ENCODE measurements at places on chromosomes 16 and 17. TPM values are rescaled to one million over a fixed set of nuclear protein-coding genes. Genes with fewer than 3 reads are reported as not detected.

The PDIA2 gene
- total RNA-seq, result 1.6 TPM

The MLYCD gene
- 6.4 TPM for total RNA-seq

The C17orf107 gene
- 4.4 TPM for total RNA-seq

The TSPOAP1 gene
- total RNA-seq, result 18.4 TPM

The CHD3 gene
- total RNA-seq, result 170 TPM

The HP gene
- not detected for total RNA-seq

The SPATA33 gene
- 23.2 TPM for total RNA-seq

The CCDC102A gene
- 14.4 TPM for total RNA-seq

DNA sequence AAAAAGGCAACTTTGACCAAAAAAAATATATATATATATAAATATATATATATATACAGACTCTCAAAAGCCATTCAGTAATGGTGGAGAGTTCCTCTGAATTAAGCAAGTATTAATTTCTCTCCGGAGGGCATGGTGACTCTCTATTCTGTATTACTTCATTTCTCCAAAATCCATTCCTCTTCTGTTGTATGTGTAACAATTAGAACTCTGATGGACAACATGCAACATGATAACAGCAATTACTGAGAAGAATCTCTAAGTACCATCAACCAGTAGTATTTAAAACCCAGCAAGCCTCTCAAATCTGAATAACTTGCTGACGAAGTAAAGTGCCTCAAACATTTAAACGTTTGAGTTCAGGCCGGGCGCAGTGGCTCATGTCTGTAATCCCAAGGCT is 2.3 kb downstream of the GRB2 start:
- H3K27me3 ChIP-seq, result peaks cover 4% of the 10 kb centered on the region
- H3K36me3 ChIP-seq, result no peaks in the 10 kb centered on the region
- DNase-seq, result no peak
- peaks cover 22% of the 10 kb centered on the region for H3K4me1 ChIP-seq

DNA sequence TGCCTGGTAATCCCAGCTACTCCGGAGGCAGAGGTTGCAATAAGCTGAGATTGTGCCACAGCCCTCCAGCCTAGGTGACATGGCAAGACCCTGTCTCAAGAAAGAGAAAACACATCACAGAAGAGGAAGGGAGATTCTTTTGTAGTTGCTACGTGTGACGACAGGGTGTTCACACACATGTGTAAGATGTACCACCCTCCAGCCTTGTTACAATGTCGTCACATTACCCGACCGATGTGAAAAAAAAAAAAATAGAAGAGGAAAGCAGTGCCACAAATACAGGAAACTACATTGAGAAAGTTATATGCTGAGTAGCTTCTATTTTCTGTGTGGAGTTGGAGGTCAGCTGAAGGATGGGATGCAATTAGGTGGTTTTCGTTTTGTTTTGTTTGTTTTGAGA is 56.0 kb downstream of the CLUH start:
- no peak for DNase-seq
- H3K4me1 ChIP-seq, result no peaks in the 10 kb centered on the region
- no peaks in the 10 kb centered on the region for H3K27me3 ChIP-seq
- H3K27ac ChIP-seq, result no peak overlapping the region
- no peak overlapping the region for H3K4me3 ChIP-seq

DNA sequence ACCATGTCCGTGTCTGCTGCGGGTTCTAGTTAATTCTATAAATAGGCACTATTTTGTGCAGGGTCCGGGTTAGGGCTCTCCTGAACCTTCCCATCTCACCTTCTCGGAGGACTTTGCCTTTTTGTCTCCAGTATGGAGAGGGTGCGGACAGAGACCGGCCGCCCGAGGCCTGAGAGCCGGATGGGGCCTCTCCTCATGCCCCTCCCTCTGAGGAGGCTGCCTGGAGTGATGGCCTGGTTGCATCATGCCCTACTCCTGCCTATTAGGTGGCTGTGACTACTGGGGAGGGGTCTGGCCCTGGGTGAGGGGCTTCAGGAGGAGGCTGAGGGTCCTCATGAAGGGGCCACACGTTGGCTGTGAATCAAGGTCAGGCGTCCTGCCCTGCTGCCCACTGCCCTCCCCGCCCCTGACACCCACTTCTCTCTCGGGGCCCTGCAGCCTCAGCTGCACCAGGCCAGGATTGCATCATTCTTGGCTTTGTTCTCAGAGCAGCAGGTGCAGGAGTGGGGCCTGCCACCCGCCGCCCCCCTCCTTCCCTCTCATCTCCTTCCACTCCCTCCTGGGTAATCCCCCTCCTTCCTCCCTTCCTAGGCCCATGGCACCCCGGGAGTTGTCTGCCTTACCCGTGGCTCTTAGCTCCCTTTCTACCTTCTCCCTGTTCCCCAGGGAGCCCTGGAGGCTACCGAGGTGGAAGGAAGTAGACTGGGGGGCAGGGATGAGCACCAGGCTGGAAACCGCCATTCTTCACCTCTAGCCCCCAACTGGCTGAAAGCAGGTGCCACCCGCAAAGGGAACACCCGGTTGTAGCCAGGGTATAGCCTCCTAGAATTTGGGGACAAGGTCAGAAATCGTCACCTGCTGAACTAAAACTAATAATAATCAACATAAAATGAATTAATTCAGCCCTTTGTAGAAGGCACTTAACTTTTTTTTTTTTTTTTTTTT is 12.7 kb upstream of the ARHGAP23 start:
- H3K4me1 ChIP-seq, result no peaks in the 10 kb centered on the region
- no peaks in the 10 kb centered on the region for H3K36me3 ChIP-seq
- peak overlapping the region; percentile 69 for H3K4me3 ChIP-seq
- peak overlapping the region; percentile 84 for H3K27ac ChIP-seq
- no peak for DNase-seq
- H3K27me3 ChIP-seq, result peaks cover 23% of the 10 kb centered on the region

- no peaks in the 10 kb centered on the region for H3K27me3 ChIP-seq
- H3K4me3 ChIP-seq, result no peak overlapping the region
- H3K4me1 ChIP-seq, result no peaks in the 10 kb centered on the region
- no peaks in the 10 kb centered on the region for H3K36me3 ChIP-seq
- no peak overlapping the region for H3K27ac ChIP-seq
These were observed 800.0 kb downstream of the KCNJ18 start for GRCh38 chr17:22492331-22492730.

DNA sequence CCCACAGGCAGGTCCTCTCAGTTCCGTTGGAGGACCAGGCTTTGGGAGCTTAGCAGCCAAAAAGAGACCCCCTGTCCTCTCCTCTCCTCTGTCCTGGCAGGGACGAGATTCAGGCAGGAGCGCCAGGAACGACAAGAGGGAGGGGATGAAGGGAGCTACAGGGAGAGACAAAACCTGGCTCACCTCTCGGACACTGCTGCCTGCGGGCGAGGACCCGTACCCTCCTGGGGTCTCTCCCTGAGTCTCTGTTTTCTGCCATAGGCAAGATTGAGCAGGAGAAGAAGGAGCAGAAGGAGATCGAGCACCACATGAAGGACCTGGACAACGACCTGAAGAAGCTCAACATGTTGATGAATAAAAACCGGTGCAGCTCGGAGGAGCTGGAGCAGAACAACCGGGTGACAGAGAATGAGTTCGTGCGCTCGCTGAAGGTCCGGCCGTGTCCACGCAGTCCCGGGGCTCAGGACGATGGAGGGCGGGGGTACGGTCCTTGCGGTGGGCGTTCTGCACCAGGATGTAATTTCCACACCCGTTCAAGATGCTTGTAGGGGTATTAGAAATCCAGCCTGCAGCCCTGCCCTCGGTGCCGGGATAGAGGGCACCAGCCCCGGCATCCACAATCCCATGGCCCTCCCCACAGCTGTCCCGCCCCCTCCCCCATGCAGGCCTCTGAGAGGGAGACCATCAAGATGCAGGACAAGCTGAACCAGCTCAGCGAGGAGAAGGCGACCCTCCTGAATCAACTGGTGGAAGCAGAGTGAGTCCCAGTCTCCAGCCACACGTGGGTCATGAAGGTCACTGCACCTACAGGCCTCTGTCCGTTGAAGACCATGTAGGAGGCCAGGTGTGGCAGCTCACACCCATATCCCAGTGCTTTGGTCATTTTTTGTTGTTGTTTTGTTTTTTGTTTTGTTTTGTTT is 13.8 kb upstream of the GAA start:
- no peaks in the 10 kb centered on the region for H3K4me1 ChIP-seq
- no peaks in the 10 kb centered on the region for H3K36me3 ChIP-seq
- no peak overlapping the region for H3K4me3 ChIP-seq
- no peak overlapping the region for H3K27ac ChIP-seq
- DNase-seq, result no peak

- H3K36me3 ChIP-seq, result no peaks in the 10 kb centered on the region
- H3K27ac ChIP-seq, result no peak overlapping the region
- H3K4me3 ChIP-seq, result no peak overlapping the region
- H3K27me3 ChIP-seq, result peaks cover 4% of the 10 kb centered on the region
These were observed 59.0 kb upstream of the MED9 start for GRCh38 chr17:17417718-17418181.

DNA sequence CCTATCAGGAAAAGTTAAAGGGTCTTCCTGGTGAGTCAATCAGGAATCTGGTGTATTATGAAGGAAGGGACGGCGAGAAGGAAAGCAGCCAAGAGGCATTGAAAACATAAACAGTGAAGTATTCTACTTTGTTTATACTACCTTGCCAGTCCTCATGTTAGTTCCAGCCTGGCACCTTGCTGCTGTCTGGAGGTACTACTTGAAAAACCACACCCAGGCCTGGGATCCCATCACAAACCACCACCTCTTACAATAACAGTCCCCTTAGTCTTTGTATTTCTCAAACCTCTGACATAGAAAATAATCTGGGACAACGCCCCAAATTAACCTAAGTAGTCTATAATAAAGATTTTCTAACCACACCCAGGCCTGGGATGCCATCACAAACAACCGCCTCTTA is 676.7 kb upstream of the SOX9 start:
- no peak for DNase-seq
- H3K27ac ChIP-seq, result no peak overlapping the region
- no peaks in the 10 kb centered on the region for H3K4me1 ChIP-seq

- H3K4me1 ChIP-seq, result no peaks in the 10 kb centered on the region
- no peak overlapping the region for H3K4me3 ChIP-seq
- H3K36me3 ChIP-seq, result no peaks in the 10 kb centered on the region
- H3K27me3 ChIP-seq, result no peaks in the 10 kb centered on the region
- no peak overlapping the region for H3K27ac ChIP-seq
- no peak for DNase-seq
These were observed 59.8 kb downstream of the DNAH17 start for GRCh38 chr17:78517421-78517820.

DNA sequence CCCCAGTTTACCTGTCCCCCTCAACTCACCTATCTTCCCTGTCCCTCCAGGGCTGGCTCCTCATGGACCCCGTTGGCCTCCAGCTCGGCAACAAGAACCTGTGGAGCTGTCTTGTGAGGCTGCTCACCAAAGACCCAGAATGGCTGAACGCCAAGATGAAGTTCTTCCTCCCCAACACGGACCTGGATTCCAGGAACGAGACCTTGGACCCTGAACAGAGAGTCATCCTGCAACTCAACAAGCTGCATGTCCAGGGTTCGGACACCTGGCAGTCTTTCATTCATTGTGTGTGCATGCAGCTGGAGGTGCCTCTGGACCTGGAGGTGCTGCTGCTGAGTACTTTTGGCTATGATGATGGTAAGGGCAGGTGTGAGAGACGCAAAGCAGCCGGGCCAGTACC is 31.3 kb downstream of the NLRC5 start:
- H3K27ac ChIP-seq, result no peak overlapping the region
- H3K4me1 ChIP-seq, result no peaks in the 10 kb centered on the region
- H3K4me3 ChIP-seq, result no peak overlapping the region
- DNase-seq, result no peak
- H3K36me3 ChIP-seq, result no peaks in the 10 kb centered on the region

DNA sequence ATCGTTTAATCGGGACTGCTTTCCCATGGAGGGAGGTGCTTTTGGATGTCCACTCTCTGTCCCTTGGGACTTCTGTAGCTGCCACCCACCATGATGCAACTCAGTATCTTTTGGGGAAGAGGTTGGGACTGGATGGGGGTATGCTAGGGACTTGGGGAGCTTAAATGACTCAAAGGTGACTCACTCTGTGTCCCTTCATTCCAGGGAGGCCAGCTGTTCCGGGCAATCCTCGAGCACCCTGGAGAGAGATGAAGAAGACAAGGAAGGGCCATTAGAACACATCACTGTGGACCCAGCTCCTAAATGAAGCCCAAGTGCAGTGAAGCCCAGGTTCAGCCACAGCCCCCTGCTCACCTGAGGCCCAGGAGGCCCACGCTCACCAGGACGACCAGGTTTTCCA is 4.6 kb downstream of the COL1A1 start:
- peaks cover 25% of the 10 kb centered on the region for H3K27me3 ChIP-seq
- DNase-seq, result no peak
- H3K4me1 ChIP-seq, result peaks cover 16% of the 10 kb centered on the region
- H3K4me3 ChIP-seq, result no peak overlapping the region
- H3K27ac ChIP-seq, result no peak overlapping the region

- peaks cover 15% of the 10 kb centered on the region for H3K4me1 ChIP-seq
- H3K27me3 ChIP-seq, result no peaks in the 10 kb centered on the region
- H3K4me3 ChIP-seq, result peak within 1 kb of the TSS; percentile 92
- H3K27ac ChIP-seq, result peak within 1 kb of the TSS; percentile 78
- no peaks in the 10 kb centered on the region for H3K36me3 ChIP-seq
- DNase-seq, result no peak
These were observed at the start of gene NDRG4 for GRCh38 chr16:58499615-58500351. Gene NDRG4 (plus strand): TSS chr16:58500143. CDS start chr16:58500249, 106 bp downstream.

- no peak overlapping the region for H3K4me3 ChIP-seq
- H3K4me1 ChIP-seq, result no peaks in the 10 kb centered on the region
- DNase-seq, result no peak
- H3K36me3 ChIP-seq, result no peaks in the 10 kb centered on the region
- H3K27me3 ChIP-seq, result peaks cover 4% of the 10 kb centered on the region
These were observed 198.4 kb downstream of the COPRS start for GRCh38 chr17:31660684-31661083.

DNA sequence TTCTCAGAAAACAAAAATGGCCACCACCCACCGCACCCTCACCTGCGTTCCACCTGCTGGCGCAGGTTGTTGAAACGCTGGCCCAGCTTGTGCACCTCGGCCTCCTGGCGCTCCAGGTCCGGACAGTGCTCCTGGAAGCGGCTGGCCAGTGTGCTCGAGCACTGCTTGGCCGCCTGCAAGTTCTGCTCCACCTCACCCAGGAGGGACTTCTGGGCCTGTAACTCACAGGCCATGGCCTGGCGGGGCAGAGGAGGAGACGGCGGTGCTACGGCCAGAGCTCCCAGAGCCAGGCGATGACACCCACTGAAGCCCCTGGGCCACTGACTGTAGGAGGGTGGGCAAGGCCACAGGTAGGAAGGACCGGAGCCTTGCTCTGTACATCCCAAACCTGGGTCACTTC is 43.4 kb downstream of the UBN1 start:
- no peak for DNase-seq
- no peaks in the 10 kb centered on the region for H3K27me3 ChIP-seq
- no peaks in the 10 kb centered on the region for H3K4me1 ChIP-seq
- peaks cover 16% of the 10 kb centered on the region for H3K36me3 ChIP-seq
- no peak overlapping the region for H3K4me3 ChIP-seq
- no peak overlapping the region for H3K27ac ChIP-seq

DNA sequence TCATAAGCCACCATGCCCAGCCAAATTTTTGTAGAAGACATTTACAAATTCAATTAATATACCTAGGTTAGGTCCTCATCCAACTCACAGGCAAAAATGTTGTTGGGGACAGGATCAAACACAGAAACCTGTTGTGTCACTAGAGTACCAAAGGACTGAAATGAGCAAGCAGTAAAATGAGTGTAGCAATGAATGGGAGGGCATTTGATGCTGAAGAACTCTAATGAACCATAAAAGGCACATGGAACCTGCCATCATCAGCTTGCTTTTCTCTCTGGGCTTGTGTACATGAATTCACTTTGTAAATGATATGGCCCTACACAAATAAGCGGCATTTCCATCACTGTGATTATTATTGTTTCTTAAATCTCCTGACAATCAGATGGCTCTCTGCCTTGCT is 17.8 kb downstream of the USP31 start:
- H3K4me1 ChIP-seq, result peaks cover 28% of the 10 kb centered on the region
- H3K36me3 ChIP-seq, result no peaks in the 10 kb centered on the region
